ENCODE measurements at places on chromosomes 2 and 18.

DNA sequence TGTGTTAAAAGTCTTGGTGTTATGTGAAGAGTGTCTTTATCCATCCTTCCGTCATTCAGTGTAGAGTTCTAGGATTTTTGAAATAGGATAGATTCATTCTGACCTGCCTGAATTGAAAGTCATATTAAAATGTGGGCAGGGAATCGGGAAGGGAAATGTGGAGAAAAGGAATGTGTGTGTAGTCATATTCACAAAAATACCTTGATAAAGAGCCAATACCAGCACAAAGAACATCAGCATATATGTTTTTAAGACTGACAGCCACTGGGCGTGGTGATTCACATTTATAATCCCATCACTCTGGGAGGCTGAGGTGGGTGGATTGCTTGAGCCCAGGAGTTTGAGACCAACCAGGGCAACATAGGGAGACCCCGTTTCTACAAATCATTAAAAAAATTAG is 188.1 kb downstream of the CAMKMT start:
- DNase-seq: no peak

DNA sequence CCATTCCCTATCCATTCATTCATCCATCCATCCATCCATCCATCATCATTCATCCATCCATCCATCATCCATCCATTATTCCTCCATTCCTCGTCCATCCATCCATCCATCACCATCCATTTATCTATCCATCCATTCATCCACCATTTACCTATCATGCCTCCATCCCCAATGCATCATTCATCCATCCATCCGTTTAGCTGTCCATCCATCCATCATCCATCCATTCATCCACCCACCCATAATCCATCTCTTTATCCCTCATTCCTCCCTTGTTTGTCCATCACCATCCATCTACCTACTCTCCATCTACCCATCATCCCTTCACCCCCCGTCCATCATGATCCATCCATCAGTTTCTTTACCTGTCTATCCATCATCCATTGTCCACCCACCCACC is 13.6 kb downstream of the NFATC1 start:
- DNase-seq: no peak

- DNase-seq: no peak
Observed at GRCh38 chr2:43136011-43136799, 90.2 kb downstream of the ZFP36L2 start.

GRCh38 chr2:189191766-189192165 is 12.2 kb upstream of the COL5A2 start:
- DNase-seq: no peak

DNA sequence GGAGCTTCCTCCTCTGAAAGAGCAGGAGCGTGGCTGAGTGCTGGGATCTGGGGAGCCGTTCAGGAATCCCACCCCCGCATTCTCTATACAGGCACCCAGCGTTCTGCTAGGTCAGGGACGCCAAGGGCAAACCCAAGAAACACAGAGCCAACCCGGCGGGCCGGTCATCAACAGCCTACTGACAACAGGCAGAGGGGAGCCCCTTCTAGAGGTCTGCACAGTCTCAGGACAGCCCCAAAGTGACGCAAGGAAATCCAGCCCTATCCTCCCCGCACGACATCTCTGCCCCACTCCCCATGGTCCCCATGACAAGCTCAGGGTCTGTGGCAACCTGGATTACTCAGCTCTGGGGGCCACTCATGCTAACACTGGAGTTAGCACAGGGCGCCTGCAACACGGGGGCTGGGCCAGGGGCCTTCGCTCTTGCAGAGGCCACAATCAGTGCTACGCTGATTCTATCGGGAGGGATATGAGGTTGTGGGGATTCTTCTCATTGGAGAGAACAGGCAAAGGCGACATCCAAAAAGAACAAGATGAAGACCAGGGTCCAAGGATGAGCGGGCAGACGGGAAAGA is 81.6 kb downstream of the PXDN start:
- no peak for DNase-seq

- no peak for DNase-seq
Observed at GRCh38 chr2:25669520-25669919, 3.9 kb downstream of the DTNB start.

- DNase-seq: no peak
Observed at GRCh38 chr2:10659898-10660568, 29.7 kb downstream of the NOL10 start.

GRCh38 chr2:143225931-143226330 is 96.7 kb downstream of the ARHGAP15 start:
- no peak for DNase-seq

- no peak for DNase-seq
Observed at GRCh38 chr2:173990970-173991819, 26.0 kb upstream of the SP3 start.

Measured in stimulated activated CD8-positive, alpha-beta memory T cell treated with anti-CD3 and anti-CD28 coated beads, Interleukin-7, amount 100 ng/mL, for 4 hours (primary cell).